ENCODE measurements at places on chromosomes 13 and 19. TPM values are rescaled to one million over a fixed set of nuclear protein-coding genes. Genes with fewer than 3 reads are reported as not detected.

- no peak for DNase-seq
These were observed 29.9 kb downstream of the NLRP13 start for GRCh38 chr19:55902080-55902751.

DNA sequence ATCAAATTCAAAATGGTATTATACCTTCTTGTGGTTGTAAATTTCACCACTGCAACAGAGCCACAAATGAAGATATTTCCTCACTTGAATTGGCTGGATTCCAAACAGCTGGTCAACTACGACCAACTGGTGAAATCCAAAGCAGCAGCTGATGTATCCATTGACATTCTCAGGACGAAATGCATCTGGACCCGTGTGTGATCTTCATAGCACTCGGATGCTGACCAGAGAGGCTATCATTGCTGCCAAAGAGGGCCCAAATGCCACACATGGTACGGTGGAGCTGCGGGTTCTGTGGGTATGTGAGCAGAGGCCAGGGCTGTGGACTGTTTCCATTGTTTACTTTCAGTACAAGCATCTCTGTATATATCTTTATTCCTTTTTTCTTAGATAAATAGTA lies 25.6 kb upstream of the PCCA start:
- no peak for DNase-seq

GRCh38 chr13:45108716-45109101 lies 11.6 kb upstream of the GTF2F2 start:
- no peak for DNase-seq

DNA sequence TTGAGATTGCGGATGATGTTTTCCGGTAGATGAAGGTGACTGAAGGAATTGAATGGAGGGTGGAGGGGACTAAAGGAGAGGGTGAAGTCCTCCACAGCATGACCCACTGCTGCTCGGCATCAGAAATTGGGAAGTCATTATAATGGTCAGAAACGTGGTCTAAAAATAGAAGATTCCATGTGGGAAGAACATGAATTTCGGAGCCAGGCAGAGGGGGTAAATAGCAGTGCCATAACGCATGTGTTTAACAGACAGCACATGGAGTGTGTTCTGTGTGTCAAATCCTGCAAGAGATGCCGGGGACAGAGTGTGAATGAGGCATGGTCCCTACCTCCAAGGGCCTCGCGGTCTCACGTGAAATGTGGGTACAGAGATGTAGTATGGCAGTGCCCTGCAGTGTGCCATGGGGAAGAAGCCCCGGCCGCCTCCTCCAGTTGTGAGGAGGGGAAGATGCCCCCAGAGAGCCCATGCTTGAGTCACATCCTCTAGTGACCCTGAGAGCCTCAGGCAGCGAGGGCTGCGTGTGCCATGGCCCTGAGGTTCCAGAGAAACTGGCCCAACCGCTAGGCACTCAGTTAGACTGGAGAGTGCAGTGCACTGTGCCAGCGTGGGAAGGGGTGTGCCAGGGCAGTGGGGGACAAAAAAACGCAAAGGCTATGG lies 106.1 kb downstream of the COL4A2 start:
- no peak for DNase-seq

DNA sequence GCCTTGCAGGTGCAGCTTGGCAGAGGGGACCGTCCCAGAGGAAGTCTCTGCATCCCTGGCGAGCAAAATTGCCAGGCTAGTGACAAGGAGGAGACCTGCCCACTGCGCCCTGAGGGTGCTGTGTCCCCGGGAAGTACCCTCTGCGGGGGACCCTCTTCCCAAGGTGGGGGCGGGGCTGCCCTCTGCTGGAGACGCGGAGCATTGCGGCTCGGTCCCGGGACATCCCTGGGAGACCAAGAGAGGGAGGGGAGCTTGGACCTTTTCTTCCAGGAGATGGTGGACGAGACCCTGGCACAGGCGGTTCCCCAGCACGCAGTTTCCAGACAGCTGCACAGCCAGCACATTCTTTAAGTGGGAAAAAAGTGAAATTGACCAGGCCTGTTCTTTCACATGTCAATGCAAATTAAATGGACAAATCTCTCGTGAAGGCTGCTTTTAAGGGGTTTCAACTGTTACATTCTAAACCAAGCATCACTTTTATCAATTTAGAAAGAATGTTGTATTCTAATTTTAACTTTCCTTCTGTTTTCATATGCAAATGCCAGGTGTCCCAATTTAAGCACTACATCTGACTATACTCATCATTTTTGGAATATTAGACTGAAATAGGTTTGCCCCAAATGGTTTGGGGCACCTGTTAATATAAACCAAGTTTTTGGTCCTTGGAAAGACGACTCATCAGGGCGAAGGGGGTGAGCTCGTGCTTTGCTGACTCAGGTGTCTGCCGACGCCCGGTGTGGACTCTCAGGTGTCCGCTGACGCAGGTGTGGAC lies 60.7 kb downstream of the MCF2L start:
- no peak for DNase-seq

DNA sequence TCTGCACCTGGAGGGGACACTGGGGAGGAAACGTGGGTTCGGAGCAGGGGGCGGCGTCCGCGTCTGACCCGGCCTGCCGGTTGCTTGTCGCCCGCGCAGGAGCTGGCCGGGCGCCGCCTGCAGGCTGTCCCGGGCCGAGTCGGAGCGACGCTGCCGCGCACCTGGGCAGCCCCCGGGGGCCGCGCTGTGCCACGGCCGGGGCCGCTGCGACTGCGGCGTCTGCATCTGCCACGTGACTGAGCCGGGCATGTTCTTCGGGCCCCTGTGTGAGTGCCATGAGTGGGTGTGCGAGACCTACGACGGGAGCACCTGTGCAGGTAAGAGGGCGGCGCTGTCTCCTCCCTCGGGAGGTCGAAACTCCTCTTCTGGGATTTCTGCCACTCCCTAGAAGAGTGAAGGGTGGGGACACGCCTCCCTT lies 1.3 kb downstream of the ITGBL1 start:
- peak; percentile 10 for DNase-seq

DNA sequence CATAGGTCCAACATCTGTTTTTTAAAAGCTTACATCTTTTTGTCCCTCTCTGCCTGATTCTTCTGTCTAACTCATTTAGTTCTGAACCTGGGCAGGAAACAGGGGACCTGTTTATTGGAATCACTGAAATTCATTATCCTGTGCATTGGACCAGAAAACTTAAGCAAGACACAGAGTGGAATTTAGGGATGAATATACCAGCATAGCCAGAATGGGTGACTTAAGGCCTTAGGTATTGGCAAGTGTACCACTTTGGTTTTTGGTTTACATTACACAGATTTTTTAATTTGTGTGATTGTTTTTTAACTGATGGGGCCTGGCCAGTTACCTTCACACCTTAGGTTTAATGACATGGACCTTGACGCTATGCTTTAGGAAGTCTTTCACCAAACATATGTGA lies 232.5 kb downstream of the GPC5 start:
- no peak for DNase-seq

The SRRM5 gene
- total RNA-seq, result not detected

DNA sequence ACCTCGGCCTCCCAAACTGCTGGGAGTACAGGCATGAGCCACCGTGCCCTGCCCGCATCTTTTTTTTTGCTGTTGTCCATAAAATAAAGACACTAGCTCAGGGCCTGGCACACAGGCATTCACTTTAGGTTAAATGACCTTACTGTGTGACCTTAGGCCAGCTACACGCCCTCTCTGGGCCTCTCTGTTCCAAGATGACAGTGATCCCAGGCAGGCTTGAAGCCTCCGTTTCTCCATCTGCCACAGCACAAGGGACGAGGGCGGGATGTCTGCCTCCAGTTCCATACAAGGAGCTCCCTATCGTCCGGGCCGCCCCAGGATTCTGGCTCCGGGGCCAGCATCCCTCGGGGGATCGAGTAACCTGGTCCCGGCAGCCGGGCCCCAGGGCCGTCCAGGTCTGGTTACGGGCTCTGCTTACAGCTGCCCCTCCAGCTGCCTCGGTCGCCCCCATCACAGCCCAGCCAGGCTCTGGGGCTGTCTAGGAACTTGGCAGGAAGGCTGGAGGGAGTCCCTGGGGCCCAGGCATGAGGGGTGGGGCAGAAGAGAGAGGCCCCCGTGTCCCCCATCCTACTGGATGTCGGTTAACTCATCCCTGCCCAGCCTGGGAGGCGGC lies 11.9 kb upstream of the SEMA6B start:
- DNase-seq, result no peak

GRCh38 chr13:106551350-106551749 lies 15.9 kb upstream of the EFNB2 start:
- DNase-seq, result no peak

The HPN gene
- total RNA-seq, result not detected

The RYR1 gene
- total RNA-seq, result 0.31 TPM

The ZNF681 gene
- total RNA-seq, result 7.0 TPM

DNA sequence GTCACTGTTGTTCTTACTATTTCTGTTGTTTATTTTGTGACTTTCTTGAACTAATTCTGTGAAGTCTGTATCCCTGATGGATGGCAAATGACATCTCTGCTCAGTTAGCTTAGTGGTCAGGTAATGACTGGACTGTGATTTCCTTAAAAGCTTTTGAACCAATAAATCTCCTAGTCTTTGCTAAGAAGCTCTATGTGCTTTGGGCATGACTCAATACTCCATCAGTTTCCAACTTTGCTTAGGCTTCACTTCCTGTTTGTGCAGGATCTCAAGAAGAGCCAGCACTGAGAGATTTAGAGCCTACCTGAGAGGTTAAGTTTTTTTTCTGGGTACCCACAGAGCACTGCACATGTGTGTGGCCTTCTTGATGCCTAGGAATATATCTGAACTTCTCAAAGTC lies 329.7 kb upstream of the HTR2A start:
- no peak for DNase-seq

The SMIM44 gene
- not detected for total RNA-seq

DNA sequence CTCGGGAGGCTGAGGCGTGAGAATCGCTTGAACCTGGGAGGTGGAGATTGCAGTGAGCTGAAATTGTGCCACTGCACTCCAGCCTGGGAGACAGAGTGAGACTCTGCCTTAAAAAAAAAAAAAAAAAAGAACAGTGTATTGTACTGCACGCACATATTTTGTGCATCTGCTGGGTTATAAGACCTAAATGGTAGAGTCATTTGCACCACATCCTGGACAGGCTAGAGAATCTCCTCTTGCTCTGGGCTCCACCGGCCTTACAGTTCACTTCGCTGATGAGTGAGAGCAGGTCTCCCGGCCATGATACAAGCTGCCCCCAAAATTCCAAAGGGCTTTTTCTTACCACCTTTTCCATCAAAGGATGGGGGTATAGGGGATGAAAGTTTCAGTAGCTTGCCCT lies 7.2 kb upstream of the SAE1 start:
- DNase-seq, result no peak

DNA sequence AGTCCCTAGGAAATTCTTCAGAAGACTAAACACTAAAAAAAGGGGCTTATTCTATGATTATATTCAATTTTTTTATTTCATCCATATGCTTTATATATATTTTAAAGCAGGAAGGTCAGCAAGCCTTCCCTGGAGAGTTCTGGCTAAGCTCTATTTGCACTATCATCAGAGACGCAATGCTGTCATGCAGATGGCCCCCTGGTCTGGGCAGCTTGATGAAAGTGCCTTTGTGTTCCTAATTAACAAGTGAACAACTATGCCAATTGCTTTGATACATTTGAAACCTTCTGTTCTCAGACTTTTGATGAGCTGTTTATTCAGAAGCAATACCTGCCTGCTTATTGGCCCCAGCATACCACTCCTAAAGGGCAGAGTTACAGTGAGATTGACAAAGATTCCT lies 1344.6 kb downstream of the OLFM4 start:
- peak; percentile 57 for DNase-seq

GRCh38 chr19:31260171-31260933 lies 88.9 kb downstream of the TSHZ3 start:
- DNase-seq, result no peak

The RNASEH2A gene
- total RNA-seq, result 124 TPM

DNA sequence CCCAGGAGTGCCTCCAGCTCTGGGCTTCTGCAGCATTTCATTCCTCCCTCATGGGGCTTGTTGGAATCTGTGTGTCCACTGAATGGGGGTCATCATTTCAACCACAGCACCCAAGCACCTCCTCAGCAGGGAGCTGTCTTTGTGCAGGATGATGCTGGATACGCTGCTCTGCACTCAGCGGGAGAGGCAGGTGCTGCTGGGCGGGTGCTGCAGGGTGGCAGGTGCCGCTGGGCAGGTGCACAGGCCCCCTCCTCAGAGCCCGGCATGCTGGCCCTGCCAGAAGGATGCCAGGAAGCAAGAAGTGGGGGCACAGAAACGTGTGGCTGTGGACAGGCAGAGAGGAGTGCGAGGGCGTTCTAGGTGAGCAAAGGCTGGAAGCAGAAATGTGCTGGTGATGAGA lies 121.8 kb upstream of the VSTM2B start:
- no peak for DNase-seq

DNA sequence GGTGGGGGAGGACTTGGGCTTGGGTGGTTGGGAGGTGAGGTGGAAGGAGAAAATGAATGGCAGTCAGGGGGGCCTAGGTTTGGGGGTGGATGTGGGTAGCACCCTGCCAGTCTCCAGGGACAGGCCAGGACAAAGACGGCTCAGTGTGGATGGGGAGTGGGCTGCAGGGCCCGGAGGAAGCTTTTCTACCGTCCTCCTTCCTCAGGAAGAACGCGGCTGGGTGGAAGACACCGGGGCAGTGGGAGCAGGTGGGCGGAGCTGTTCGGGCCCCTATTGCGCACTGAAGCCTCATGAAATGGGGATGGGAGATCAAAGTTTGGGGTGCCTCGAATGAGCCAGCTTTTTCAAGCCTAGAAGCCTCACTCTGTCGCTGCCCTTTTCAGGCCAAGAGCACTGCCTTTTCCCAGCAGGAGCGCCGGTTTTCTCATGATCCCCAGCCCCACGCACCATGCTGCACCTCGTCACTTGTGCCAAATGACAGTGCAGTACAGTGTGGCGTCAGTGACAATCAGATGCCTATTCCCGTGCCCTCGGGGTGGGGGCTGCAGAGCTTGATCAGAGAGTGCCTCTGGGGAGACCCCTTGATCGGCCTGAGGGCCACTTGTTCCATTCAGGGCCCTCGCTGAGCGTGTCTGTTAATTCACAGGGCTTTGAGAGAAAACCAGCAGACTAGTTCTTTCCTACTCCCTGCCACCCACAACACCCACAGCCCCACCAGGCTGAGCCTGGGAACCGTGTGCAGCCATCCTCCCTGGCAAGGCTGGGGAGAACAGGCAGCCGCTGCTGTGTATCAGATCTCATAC lies 1.5 kb downstream of the CALM3 start:
- DNase-seq, result peak; percentile 35

The SYDE1 gene
- total RNA-seq, result 43.0 TPM

The ZNF491 gene
- total RNA-seq, result not detected

- no peak for DNase-seq
These were observed 49.3 kb downstream of the LIG4 start for GRCh38 chr13:108166078-108166477.

DNA sequence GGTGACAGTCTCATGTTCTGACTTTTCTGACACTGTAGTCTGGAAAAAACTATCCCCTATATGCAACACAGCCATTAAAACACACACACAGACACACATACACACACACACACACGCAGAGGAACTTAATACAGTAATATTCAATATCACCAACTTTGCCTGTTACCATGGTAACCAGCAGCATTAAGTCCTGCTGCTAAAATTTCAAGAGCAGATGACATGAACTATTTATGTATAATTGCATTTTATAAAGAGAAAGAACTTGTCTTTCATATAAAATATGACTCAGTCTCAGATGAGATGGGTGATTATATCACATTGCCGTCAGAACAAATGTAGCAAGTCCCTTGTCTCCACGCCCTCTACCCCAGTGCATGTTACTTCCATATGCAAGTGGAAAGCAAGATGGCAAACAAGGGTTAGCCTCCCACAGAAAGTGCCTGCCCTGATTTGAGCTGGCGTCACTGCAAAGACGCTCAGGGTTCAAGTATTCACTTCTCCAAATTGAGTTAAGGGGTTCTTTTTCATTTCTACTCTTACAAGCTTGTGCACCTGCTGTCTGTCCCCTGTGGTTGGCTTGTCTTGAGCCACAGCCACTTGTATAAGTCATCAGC lies 576.8 kb downstream of the UQCRFS1 start:
- no peak for DNase-seq

GRCh38 chr19:46431824-46432223 lies 3.1 kb upstream of the PNMA8C start:
- no peak for DNase-seq
